Fibroblast of gingiva (primary cell): ENCODE measurements at places on chromosomes 7 and 10.
A peak's percentile ranks its signal among the peaks of the same experiment; 100 is the strongest.

DNA sequence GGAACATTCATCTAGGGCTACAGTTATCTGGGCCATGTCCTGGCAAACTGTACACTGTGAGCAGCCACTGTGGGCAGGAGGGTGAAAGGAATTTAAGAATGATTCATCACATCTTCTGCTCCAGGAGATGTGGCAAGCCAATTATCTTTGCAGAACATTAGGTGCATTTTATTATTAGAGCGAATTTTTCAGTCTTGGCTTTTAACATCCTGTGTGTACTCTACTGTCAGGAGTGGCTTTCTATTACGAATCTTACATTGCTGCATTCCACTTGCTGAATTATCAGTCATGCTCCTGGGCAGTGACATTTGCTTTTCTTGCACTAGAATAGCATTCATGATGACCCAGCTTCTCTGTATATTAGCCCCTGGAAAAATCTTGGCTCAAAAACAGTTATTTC, 109.2 kb upstream of the TARP start:
- peak; percentile 72 for DNase-seq

DNA sequence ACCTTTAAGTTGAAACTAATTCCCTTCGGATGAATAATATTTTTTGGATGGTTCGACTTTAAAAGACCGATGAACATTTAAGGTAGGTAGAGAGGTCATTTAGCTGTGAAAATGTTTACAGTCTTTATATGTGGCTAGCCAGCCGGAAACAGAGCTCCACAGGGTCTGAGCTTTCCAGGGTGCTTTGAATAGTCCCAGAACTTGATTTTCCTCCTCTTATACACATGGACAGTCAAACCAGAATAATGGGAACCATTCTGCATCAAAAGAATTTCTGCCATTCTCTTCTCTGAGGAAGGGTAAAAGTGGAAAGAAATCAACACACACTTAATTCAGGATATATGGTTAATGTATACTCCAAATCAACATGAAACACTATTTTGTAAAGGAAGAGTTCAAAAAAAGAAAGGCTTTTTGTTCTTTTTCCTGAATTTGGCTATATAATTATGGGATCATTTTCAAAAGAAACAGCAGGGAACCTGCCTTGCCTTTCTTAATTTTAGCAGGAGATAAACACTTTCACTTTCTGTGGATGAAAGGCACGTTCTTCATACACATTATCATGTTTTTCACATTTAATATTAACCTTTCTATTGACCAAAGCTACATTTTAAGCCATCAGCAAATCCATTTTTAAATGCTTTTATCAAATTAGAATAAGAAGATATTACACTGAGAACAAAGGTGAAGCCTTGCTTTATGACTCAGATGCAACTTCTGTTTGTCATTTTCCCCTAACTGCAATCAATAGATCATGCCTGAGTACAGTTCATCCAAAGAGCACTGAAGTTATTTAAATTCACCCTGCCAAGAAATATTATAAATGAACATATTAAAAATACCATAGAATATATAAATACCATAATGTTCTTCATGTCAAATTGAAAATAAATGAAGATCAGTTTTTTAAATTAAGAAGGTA, 307.3 kb downstream of the THSD7A start:
- no peak for DNase-seq

DNA sequence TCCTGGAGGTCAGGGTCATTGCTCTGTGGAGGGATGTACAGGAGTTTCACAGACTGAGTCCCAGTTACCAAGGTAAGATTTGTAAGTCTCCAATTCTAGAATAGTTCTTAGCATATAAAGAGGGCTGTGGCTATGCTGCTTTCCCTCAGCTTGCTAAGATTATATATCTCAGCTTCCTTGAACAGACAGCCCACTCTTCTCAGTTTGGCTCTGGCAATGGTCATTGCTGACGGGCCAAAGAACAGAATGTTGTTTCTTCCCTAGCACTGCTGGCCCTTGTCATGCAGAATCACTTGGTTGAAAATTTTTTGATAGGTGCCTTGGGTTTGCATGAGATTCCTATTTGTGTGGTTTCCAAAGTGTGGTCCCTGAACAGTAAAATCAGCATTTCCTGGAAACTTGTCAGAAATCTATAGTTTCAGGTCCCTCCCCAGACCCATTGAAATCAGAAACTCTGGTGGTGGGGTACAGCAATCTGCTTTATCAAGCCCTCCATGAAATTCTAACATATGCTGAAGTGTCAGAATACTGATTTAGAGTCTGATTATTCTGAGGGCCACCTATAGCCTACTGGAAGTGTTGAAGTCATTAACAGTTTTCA, 38.2 kb downstream of the NRBF2 start:
- no peak for DNase-seq

GRCh38 chr10:38156416-38157269, 62.5 kb downstream of the ZNF37A start:
- DNase-seq: no peak

DNA sequence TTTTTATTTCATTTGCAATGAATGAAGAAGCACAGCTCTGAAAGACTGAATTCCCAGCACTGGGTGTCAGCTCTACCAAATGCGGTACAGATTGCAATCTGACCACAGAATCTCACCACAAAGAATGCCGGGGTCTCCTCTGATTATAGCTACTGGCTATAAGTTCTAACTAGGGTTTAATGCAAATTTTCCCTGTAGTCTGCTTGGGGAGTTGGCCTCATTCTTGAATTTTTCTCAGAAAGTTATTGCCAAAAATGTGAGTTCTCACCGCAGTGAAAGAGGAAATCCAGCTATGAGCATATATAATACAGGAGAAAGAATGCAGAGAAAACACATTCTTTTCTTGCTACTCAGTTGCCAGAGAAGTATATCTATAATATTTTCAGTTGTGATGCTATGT, 1255.7 kb upstream of the LRRTM3 start:
- DNase-seq: no peak

DNA sequence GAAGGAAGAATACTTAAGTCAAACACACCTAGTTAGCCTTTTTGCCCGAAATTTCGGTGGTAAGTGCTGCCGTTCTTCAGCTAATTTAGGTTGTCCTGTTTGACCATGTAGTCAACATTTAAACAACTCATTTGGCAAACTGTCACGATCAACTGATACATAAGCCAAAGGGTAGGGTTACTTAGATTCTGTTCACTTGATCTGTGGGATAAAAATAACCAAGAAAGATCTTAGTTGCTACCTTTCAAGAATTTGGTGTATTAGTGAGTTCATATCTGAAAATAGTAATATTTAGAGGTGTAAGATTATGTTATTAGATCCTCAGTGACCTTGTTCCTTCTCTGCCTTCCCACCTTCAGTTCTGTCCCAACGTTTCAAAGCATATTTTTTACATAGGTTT, 2.0 kb downstream of the TNKS2 start:
- DNase-seq: no peak

GRCh38 chr10:121096617-121097431, 245.7 kb downstream of the WDR11 start:
- DNase-seq: no peak

DNA sequence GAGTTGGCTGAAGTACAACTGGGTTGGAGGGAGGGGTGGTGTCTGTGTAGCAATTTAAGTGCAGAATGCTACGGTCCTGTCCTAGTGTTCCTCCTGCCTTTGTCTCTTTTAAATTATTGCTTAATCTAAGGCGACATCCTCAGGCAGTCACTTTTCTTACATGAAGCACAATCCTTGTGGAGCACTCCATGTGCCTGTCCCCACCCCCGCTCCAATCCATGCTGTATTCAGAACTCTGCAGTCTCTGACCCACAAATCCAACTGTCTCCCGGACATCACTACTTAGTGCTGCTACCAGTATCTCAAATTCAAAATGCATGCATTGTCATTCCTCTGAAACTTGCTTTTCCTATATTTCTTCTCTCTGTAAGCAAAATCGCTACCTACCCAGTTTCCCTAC, 91.4 kb upstream of the FAM133B start:
- DNase-seq: no peak
